Glutamatergic neuron (in vitro differentiated cells): ENCODE measurements at places on chromosomes 7 and 10. TPM values are rescaled to one million over a fixed set of nuclear protein-coding genes. Genes with fewer than 3 reads are reported as not detected.

Gene OPN1SW
- not detected for total RNA-seq

Gene AMZ1
- 0.15 TPM for total RNA-seq

Gene TBXAS1
- total RNA-seq = not detected

Gene PKD2L1
- 0.44 TPM for total RNA-seq

Gene MSMB
- total RNA-seq = not detected

- H3K27ac ChIP-seq = no peak overlapping the region
- no peaks in the 10 kb centered on the region for H3K4me1 ChIP-seq
- no peak overlapping the region for H3K4me3 ChIP-seq
- H3K36me3 ChIP-seq = no peaks in the 10 kb centered on the region
These were observed 14.1 kb downstream of the SUMF2 start for GRCh38 chr7:56078196-56078595.

- H3K27ac ChIP-seq = no peak overlapping the region
- H3K36me3 ChIP-seq = peaks cover 36% of the 10 kb centered on the region
- no peak for DNase-seq
- H3K4me1 ChIP-seq = no peaks in the 10 kb centered on the region
These were observed 10.2 kb downstream of the SSBP1 start for GRCh38 chr7:141748396-141748795.

- no peak overlapping the region for H3K27ac ChIP-seq
- H3K4me3 ChIP-seq = no peak overlapping the region
- DNase-seq = no peak
- H3K36me3 ChIP-seq = peaks cover 25% of the 10 kb centered on the region
- H3K4me1 ChIP-seq = peaks cover 4% of the 10 kb centered on the region
- peaks cover 5% of the 10 kb centered on the region for H3K27me3 ChIP-seq
These were observed 403.7 kb downstream of the GALNT17 start for GRCh38 chr7:71535616-71536015.

DNA sequence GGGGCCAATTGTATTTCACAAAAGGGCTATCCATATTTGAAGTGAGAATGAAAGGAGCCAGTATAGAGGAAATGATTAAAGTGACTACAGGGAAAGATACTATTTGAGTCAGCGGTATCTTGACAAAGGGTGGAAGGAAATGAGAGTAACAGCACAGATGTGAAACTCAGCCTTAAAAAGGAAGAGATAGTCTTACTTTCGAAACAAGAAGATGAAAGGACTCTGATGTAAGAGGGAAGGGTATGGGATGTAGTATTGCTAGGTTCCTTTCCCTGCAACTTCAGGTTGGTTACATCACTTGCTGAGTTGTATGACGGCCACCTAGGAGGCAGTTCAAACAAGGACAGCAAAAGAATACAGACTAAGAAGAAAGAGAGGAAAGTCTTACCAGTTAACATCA is 13.7 kb downstream of the CISD1 start:
- DNase-seq = no peak
- no peak overlapping the region for H3K4me3 ChIP-seq
- no peaks in the 10 kb centered on the region for H3K4me1 ChIP-seq
- no peaks in the 10 kb centered on the region for H3K36me3 ChIP-seq

DNA sequence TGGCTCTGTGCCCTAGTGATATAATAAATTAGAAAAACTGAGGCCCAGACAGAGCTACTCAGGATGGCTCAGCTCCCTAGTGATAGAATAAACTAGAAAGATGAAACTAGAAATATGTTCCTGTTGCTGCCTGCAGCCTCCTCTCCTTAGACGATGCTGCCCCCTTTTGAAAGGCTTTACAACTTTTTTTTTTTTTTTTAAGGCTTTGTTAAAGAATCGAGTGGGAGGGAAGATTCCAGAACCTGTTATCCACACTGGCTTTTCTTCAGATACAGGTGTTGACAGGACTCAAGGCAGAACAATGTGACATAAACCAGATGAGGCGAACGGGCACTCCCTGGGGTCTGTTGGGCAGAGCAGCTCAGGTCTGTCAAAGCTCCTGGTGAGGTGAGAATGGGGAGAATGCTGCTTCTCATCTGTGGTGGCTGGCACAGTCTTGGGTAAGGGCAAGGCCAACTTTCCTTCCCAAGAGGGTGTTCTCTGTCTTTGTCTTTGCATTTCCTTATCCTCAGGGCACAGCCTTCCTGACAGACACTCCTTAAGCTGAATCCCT is 175.1 kb downstream of the COBL start:
- H3K27ac ChIP-seq = no peak overlapping the region
- DNase-seq = no peak
- H3K27me3 ChIP-seq = peaks cover 1% of the 10 kb centered on the region
- H3K4me3 ChIP-seq = no peak overlapping the region
- H3K4me1 ChIP-seq = peaks cover 4% of the 10 kb centered on the region

DNA sequence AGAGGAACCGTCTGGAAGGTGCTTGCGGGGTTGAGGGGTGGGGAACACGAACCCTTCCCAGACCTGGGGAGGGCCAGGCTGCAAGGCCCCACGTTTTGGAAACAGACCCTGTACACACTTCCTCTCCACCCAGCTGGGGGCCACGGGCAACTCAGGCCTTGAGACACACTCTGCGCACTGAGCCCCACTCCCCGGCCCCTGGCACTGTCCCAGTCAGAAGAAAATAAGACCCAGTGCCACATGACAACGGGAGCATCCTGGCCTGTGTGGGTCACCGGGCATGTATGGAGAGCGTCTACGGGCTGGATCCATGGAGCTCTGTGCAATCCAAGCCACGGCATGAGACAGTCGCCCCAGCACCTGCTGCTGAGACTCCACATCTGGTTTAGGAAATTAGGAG is 63.7 kb downstream of the CARD11 start:
- H3K27me3 ChIP-seq = peaks cover 7% of the 10 kb centered on the region
- H3K36me3 ChIP-seq = no peaks in the 10 kb centered on the region
- H3K27ac ChIP-seq = no peak overlapping the region
- H3K4me3 ChIP-seq = no peak overlapping the region

- H3K4me3 ChIP-seq = no peak overlapping the region
- H3K27me3 ChIP-seq = peaks cover 3% of the 10 kb centered on the region
- H3K4me1 ChIP-seq = peaks cover 3% of the 10 kb centered on the region
- H3K27ac ChIP-seq = no peak overlapping the region
- no peak for DNase-seq
These were observed 141.1 kb upstream of the ASAH2 start for GRCh38 chr10:50392426-50392825.

DNA sequence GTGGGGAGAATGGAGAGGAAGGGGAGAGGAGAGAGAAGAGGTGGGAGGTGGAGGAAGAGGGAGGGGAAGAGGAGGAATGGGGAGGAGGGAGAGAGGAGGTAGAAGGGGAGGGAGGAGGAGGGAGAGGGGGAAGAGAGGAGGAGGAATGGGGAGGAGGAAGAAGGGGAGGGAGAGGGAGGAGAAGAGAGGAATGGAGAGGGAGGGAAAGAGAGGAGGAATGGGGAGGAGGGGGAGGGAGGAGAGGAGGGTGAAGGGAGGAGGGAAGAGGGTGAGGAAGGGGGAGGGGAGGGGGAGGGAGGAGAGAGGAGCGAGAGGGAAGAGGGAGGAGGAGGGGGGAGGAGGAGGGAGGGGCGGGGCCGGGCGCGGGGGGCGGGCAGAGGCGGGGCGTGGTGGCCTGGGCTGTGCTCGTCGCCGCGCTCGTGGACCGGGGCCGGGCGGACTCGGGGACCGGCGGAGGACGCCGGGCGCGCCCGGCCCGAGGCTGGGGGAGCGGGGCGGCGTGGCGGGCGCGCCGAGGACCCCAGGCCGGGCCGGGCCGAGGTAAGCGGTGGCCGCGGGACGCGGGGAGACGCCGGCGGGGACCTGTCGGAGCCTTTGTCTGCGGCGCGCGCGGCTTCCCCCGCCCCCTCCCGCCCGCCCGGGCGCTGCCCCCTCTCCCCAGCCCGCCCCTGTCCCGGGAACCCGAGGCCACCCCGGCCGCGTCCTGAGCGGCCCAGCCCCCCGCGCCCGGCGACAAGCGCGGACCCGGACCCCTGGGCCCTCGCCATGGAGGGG is at the start of gene SLC29A4:
Gene SLC29A4, plus strand, starts transcription at position 401 of the 774 bp plus-strand sequence. CDS start 4,874 bp downstream, outside the sequence.
- H3K4me1 ChIP-seq = no peaks in the 10 kb centered on the region
- peaks cover 12% of the 10 kb centered on the region for H3K27me3 ChIP-seq
- H3K4me3 ChIP-seq = no peak within 1 kb of the TSS
- H3K27ac ChIP-seq = no peak within 1 kb of the TSS
